Activated CD4-positive, alpha-beta T cell treated with anti-CD3 and anti-CD28 coated beads for 1 hour (primary cell): ENCODE measurements at places on chromosomes 2 and 18.

DNA sequence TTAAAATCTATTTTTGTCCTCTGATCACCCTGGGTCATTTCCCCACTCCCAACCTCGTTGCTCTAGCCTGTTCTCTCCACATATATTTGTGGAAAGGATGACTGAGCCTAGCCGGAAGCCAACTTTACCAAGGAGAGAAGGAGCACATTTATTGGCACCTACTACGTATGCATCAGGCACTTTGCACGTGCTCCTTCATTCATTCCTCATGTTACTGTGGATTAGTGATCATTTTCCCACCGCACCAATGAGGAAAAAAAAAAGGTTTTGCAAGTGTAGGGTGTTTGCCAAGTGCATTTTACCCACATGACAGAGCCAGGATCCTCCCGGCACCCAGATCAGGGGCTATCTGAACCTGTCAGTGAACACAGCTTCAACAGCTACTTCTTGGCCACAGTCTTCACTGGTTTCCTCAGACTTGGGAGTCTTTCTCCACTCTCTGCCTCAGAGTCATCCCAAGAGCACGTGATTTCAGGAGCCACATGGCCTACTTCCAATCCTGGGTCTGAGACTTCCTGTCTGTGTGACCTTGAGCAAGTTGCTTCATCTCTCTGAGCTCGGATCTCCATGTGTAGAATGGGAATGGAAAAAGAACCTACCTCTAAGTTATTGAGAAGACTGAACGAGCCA lies 1.9 kb upstream of the C1QL2 start:
- DNase-seq, result no peak

DNA sequence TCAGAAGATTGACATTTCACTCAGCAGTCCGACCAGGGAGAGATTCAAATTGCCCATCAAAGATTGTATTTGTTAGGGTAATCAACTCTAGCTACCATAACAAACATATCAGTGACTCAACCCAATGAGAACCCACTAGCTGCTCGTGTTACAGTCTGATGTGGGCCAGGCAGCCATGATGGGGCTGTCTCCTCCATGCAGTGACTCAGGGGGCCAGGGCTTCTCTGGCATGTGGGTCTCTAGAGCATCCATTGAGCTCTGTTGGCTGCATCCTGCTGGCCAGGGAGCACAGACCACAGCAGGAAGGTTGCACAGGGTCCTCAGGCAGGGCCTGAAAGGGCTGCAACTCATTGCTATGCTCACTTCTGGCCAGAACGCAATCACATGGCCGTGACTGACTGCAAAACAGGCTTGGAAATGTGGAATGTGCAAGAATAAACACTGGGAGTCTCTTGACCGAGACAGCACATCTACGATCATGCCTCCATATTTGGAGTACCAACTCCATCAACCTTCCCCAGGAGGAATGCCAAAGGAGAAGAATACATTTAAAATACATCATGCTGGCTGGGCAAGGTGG lies 216.8 kb downstream of the EIPR1 start:
- no peak for DNase-seq

DNA sequence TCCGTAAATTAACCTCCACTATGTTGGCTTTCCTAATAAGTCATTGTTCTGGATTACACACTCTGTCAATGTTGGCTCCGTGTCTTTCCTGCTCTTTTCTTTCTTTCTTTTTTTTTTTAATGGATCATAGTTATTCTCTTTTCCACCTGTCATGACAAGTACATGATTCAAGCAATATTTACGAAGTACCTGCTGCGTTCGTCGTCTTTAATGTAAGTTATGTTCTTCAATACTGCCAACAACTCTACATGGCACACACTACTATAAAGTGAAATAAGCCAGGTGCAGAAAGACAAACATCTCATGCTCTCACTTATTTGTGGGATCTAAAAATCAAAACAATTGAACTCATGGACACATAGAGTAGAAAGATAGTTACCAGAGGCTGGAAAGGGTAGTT lies 239.1 kb downstream of the SCG2 start:
- no peak for DNase-seq

DNA sequence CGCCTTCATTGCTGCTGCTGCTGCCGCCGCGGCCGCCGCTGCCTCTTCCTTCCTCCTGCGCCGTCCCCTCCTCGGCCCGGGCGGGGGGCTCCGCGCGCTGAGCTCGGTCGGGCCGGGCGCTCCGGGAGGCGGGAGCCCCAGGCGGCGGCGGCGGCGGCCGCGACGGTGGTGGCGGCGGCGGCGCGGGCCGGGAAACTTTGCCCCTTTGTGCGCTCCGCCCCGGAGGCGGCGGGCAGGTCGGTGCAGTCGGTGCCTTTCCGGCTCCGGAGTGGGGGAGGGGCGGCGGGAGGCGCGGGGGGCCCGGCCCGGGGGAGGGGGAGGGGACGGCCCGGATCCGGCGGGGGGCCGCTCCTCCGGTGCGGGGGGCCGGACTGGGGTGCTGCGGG lies 205 bp downstream of the TET3 start:
- DNase-seq, result peak; percentile 47

DNA sequence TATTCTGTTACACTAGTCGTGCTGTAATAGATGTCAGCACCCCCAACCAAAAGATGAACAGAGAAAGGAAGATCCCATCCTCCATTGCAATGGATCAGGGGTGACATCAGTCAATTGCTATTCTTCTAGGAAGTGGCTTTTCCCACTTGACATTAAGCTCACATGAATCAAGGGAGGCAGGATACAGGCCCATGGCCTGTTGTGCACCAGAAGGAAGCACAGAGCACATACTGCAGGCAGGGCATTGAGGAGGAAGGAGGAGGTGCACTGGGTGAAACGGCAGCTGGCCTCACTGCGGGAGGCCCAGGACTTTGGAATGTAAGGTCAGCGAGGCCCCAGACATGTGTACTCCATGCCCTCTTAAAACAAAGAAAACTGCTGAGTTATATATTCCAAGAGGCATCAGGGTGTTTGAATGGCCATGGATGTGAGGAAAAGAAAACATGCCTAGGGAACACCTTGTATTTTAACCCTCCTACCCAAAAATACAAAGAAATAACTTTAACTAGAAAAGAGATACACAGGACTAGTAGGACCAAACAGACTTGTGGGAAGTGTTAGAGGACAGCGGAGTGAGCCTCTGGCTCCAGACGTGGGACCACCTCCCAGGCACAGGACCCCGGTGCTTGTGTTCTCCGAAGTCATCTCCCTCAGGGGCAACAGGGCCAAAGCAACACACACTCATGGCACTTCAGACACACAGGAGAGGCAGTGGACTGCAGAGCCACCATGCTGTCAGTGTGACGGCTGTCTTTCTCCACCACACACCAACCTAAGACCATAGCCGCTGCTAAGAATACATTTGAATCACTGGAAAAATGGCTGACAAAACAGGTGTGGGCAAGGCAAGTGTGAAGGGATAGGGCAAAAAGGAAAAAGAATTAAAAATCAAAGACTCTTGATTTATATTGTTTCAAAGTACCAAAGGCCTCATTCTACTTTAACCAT lies 51.4 kb upstream of the RIOK3 start:
- no peak for DNase-seq

DNA sequence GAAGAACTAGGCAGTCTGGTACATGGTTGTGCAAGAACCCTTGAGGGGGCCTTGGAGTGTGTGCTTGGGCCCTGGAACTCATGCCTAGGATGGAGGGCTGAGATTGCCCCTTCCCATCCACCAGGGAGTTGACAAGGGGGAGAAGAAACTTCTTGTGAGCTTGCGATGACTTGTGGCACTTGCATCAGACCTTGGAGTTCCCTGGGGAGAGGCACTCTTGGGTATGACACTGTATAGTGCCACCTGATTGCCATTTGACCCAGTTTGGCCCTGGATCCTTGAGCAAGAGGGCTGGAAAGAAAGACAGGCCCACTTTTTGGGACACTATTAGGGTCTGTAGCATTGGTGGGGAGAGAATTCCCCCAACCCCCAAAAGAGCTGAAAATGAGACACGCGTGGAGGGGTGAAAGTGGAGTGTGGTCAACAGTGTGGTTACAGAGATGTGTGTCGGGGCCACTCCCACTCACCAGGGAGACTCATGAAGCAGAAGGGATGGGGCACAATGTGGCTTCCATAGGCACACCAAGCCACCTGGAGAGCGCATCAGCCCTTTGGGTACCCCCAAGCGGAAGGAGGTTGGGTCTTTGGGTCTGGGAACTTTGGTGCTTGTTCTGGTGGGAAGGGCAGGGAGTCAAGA lies 101.3 kb downstream of the MSH2 start:
- no peak for DNase-seq

GRCh38 chr2:196291426-196291825 lies 120.0 kb upstream of the STK17B start:
- no peak for DNase-seq

DNA sequence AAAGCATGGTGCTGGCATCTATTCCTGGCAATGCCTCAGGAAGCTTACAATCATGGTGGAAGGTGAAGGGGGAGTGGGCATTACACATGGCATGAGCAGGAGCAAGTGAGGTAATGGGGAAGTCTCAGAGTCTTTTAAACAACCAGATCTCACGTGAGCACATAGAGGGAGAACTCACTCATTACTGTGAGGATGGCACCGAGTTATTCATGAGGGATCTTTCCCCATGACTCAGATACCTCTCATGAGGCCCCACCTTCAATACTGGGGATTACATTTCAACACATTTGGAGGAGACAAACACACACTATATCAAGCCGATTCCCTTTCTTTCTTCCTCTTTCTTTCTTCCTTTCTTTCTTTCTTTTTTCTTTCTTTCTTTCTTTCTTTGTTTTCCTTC lies 47.9 kb upstream of the FANCL start:
- no peak for DNase-seq

- no peak for DNase-seq
Observed at GRCh38 chr2:234595829-234596228, 98.9 kb upstream of the ARL4C start.

DNA sequence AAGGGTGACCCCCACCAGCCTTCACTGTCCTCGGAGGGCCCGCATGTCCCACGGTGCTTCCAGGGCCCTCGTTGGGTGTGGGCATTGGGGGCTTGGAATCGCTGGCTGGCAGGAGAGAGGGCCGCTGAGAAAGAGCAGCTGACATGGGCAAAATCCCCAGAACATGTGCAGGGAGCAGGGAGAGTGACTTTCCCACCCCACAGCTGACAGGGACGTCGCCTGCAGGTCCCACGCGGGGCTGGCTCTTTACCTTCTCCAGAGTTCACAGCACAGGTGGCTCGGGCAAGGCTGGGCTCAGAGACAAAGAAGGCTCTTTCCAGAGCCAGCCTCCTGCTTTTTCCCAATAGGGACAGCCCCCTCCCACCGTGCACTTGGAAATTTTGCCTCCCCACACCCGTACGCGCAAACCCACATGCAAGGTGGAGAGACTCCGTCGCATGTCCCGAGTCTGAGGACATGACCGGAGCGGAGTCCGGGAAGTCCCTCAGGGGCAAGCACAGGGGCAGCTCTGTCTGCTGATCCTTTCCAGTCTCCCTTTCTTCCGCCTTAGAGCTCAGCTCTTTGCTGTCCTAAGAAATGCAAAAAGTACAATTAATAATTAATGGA lies 370.2 kb upstream of the MYT1L start:
- no peak for DNase-seq

DNA sequence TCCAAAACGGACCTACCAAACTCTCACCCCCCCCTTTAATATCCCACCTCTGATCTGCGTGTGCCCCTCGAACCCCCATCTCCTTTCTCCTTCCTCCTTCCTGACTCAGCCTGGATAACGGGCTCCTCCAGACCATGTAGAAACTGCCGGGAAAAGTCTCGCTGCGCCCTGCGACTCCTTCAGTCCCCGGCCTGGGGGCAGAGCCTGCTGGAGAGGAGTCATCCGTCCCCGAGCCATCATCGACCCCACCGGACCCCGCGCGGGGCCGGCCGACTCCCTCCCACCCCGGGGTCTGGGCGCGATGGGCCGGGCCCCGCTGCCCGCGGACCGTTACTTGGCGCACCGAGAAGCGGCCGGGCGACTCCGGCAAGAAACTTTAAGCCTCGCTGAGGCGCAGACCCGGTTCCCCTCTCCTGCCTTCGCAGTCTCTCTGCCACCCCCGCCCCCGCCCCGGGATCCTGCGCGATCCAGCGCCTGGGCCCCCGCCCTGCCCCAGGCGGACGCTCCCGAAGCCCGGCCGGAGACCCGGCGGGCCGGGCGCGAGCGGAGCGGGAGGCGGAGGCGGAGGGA lies 3.4 kb downstream of the ZEB2 start:
- no peak for DNase-seq

DNA sequence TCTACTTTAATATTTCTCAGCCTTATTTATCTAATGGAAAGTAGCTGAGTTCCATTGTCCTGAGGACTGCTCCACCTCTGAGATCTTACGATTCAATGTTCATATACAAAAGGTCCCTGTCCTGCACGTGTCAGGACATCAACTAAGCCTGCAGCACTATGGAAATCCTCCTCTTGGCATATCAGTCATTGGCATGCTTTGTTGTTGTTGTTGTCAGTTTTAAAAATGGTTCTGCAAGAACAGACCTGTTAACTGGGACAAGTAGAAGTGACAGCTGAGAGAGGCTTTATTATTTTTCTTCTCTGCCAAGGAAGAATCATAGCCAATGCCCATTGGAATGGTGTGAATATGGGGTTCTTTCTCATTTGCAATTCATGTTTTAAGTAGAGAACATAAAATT lies 450.1 kb upstream of the PKDCC start:
- no peak for DNase-seq

GRCh38 chr2:23042216-23042906 lies 342.6 kb upstream of the KLHL29 start:
- no peak for DNase-seq

GRCh38 chr2:217897816-217898806 lies 104.7 kb downstream of the TNS1 start:
- no peak for DNase-seq

DNA sequence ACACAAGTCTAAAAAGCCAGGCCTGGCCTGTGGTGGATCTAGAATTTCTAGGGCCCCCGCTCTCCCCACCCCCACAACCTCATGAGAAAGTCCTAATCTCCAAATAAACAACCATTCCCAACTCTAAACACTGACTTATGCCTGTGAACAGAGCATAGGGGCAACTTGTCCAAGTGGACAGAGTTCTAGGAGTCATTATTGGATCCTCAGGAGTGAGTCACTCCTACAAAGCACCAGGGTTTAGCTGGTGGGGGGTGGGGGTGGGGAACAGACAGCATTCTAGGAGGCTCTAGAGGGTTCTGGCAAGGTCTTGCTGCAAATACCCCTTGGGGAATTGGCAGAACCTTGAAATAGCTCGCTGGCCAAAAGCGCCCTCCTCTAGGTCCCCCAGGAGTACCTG lies 83.3 kb downstream of the ZCCHC2 start:
- DNase-seq, result no peak

- no peak for DNase-seq
Observed at GRCh38 chr18:22177327-22177871, 8.0 kb downstream of the GATA6 start.

- no peak for DNase-seq
Observed at GRCh38 chr2:230785346-230785745, 72.7 kb downstream of the CAB39 start.
